Fibroblast of lung (primary cell): ENCODE measurements at places on chromosomes 6 and 20.

DNA sequence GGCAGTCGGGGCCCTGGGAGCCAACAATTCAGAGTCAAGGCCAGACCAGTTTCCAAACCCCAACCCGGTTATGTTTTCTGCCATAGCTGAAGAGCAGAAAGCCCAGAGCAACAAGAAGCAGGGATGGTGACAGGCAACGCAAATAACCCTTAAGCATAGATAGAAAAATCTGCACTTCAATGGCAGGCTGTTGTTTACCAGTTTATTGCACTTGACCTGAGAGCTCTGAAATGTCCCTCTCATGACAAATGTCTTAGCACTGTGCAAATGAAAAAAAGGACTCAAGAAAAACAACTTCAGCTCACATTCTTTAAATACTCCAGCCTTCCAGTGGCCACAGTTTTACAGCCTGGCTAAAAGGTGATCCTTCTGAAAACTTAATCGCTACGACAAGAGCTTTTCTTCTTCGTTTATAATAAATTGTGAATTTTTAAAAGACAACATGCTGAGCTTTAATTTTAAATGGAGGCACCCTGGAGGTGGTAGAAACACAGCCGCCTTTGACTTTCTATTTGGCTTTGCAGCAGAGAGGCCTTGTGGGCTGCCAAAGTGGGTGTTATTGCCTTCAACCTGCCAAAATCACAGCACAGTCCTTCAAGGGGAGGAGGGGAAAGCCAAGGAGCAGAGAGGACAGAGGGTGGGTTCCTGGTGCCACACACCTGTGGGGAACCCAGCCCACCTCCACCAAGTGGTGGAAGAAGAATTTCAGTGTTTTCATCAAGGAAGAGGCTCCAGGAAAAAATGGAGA is 289.5 kb upstream of the CDYL start:
- DNase-seq: peak; percentile 26

GRCh38 chr6:105301756-105302616 is 100.9 kb downstream of the PREP start:
- DNase-seq: no peak

DNA sequence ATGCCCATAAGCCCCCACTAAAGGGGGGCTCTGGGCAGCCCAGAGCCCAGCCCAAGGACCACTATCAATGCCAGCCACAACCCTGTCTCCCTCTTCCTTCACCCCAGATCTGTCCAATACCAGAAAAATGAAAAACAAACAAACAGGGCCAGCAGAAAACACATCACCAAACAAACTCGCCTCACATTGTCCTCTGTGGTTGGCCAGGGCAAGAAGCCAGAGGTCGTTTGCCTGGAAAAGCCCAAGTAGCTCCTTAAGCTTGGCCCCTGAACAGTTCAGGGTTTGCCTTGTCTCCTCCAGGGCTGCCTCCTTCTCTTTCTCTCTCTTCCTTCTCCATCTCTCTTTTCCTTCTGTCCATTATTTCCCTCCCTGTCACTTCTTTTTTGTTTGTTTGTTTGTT is 10.1 kb upstream of the SCUBE3 start:
- DNase-seq: no peak

GRCh38 chr6:136963259-136963658 is 41.2 kb downstream of the SLC35D3 start:
- no peak for DNase-seq

- no peak for DNase-seq
Observed at GRCh38 chr6:42915732-42916131, at the start of gene PTCRA. Gene PTCRA, plus strand, starts transcription at chr6:42916053. Its CDS starts 17 bp downstream, at chr6:42916070.

- peak; percentile 88 for DNase-seq
Observed at GRCh38 chr6:138540468-138540867, 41.2 kb upstream of the NHSL1 start.

- DNase-seq: no peak
Observed at GRCh38 chr6:15999201-15999600, 129.7 kb upstream of the MYLIP start.
